Fibroblast of skin of abdomen (primary cell): ENCODE measurements at places on chromosomes 3 and 15.
A peak's percentile ranks its signal among the peaks of the same experiment; 100 is the strongest.

DNA sequence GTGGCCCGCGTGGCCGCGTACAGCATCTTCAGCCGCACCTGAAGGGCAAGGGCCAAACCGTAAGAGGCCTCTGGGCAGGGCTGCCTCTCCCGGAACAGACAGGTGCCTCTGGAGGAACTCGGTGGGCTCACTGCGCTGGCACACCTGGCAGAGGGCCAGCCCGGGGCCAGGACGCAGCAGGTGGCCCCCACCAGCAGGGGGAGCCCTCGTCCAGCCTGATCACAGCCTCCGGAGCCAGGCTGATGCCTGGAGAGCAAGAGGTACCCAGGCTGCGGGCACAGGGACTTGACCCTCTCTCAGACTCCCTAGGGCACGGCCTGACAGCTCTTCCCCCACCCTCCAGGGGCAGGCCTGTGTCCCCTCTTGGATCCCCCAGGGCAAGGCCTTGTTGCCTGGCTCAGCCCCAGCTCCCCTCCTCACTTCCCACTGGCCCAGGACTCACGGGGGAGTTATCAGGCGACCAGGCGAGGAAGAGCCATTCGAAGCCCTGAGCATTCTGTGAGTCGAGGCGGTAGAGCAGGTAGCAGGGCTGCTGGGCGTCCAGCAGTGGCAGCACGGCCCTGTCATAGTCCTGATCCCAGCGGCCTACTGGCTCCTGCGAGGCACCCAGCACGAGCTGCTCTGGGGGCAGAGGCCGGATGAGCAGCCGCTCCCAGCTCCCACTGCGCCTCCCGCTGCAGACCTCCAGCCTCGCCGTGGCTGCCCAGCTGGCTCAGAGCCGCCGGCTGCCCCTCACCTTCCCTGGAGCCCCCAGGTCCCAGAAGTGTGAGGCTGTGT is 6.2 kb upstream of the TLR9 start:
- DNase-seq = peak; percentile 35

DNA sequence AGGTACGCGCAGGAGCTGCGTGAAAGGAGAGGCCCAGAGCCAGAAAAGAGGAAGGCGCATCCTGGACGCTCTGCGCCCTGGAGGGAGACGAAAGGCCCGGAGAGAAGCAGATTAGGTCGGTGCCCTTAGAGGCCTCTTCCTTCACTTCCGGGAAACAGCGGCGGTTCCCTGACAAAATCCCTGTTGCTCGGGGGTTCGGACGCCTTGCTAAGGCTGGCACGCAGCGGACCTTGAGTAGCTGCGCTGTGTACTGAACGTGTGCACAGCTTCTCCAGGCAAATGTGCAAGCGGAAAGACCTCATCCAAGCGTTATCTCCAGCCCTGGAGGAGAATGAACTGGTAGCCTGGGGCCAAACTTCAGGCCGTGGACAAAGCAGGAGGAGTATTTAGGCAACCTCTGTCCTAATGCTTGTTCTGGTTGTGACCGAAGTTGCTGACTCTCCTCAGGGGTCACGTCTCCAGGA is 3.0 kb upstream of the SOX14 start:
- DNase-seq = no peak

- peak; percentile 54 for DNase-seq
These were observed 14.0 kb downstream of the RCN2 start for GRCh38 chr15:76945494-76946093.

GRCh38 chr3:77889616-77890015 is 849.7 kb downstream of the ROBO2 start:
- no peak for DNase-seq

DNA sequence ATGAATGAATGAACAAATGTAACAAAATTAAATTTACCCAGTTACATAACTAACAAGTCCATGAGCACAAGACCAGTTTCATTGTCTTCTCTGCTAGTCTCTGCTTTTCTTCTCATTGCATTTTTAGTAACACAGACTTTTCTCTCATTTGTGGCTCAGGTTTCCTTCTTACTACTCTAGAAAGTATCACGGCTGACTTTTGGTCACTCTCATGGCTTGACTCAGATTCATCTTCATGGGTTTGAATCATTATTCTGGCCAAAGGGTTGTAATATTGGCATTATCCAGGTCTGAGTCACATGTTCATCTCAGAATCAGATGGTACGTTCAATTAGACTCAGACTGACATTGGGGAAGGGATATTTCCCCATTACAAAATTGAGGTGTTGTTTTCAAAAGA is 121.5 kb upstream of the SATB1 start:
- no peak for DNase-seq
